Right lung (tissue), 10 donors: ENCODE measurements at places on chromosomes 1 and 21.

GRCh38 chr1:80181418-80181817 is 1174.9 kb upstream of the ADGRL4 start:
- no peak for DNase-seq

DNA sequence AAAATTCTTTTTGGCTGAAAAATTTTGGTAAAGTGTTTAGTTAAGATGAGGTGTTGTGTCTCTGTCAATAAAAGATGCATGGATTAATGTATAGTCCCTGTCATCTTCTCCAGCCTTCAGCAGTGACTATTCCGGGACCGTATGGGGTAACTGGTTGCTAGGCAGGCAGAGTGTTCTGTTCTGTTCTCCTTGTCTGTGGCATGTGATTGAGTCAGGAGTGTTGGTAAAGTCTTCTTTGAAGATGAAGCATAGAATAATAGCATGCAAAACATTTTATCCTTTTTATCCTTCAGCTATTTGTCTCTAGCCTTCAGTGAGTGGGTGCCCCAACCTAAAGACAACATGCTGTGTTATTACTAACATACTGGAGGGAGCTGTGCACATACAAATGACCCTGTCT is 74.6 kb downstream of the RGL1 start:
- no peak for DNase-seq

DNA sequence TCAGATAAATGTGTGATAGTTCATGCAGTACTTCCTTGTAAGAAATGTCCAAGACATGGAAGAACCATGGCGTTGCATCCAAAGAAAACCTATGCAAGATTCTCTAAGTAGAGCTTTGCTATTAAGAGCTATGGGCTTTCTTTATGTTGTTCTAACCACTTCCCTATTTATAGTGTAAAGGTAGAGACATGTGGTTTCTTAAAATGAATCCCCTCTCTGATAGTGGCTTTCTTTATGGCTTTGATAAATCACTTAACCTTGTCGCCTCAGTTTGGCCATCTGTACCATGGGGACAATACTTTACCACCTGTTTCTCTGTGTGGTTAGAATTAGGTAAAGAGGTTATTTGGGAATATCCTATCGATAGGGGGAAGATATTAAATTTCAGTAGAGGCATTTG is 305.5 kb downstream of the NFIA start:
- DNase-seq, result no peak

DNA sequence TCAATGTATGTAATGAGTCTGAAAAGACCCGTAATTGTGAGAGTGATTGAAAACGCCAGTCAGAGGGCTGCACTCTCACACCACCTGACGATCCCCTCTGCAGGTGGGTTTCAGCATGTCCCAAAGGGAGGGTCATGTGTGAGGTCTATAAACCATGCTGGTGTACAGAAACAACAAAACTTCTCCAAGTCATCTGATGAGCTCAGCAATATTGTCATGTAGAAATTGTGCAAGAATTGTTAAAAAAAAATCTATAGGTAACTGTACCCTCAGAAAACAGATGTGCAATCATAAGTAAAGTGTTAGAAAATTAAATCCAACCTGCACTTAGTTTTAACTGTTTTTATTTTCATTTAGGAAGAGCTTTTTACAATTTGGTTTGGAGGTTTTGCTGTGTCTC is 152.5 kb downstream of the PCBP3 start:
- DNase-seq, result no peak

DNA sequence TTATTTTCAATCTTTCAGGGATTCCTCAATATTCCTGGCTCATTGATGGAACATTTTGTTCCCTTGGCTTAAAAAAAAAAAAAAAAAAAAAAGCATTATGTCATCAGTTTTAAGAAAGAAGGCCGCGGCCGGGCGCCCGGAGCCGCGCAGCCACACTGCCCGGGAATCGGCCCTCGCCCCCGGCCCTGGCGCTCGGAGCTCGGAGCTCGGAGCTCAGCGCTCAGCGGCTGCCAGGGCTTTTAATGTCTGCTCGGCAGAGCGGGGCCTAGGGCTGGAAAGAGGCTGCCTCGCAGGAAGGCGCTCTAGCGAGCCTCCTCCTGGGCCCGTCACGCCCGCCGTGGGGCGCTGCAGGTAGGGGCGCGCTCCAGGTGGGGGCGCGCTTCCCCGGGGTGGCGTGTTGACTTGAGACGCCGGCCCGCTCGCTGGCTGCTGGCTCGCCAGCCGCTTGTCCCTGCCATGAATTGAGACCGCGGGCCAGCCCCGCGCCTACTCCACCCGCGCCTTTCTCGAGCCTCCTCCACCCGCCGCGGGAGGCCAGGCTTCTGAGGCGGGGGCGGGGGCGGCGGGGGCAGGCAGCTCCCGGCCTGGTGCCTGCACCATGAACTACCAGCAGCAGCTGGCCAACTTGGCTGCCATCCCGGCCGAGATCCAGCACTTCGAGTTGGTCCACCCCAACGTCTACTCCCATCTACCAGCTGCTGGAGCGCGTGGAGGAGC is 5.4 kb upstream of the TDRD5 start:
- DNase-seq, result peak; percentile 71

GRCh38 chr1:5896706-5897660 is 95.2 kb downstream of the NPHP4 start:
- DNase-seq, result no peak

DNA sequence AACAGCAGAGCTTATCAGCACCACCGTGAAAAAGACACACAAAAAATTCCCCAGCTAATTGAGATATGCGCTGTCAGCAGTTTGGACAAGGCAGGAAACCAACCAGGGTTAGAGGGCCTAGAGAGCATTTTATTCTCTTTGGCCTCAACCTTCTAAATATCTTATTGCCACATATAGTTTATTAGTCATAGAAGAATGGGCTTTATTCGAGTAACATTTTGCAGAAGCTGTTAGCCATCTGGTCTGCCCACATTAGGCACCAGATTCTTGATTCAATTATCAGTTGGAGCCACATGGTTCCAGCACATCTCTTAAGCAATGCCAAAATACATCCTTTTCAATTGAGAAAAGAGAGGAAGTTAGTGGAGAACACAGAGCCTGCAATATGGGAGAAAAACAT is 109.9 kb upstream of the CXADR start:
- no peak for DNase-seq

DNA sequence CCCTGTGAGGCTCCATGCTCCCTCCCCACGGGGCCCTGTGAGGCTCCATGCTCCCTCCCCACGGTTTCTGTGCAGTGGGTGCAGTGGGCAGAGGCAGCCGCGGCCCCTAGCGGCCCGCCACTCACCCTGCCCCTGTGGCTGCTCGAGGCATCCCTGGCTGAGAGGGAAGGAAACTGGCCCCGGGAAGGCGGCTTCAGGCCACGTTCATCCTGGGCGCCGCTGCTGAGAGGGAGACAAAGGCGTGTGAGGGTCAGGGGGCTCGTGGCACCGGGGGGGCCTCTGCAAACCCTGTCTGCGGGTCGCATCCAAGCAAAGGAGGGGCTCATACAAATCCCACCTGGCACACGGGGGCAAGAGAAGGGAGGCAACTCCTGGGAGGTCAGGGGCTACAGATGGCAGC is 8.5 kb downstream of the CFAP410 start:
- DNase-seq, result no peak

DNA sequence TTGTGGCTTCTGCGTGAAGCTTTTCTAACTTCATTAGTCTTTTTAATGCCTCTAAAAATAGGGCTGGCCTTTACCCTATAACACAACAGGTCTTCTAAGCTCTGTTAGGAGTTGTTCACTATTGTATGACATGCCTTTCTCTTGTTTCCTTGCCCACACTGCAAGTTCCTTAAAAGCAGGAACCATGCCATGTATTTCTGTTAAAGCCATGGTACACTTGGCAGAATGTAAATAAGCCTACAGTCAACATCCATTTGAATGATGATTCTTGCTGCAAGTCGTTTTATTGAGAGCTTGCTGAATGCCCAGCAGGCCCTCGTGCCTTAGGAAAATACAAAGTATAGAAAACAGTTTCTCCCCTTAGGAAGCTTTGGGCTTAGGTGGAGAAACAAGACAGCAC is 214.6 kb downstream of the DUSP10 start:
- DNase-seq, result no peak

- no peak for DNase-seq
These were observed 5.8 kb downstream of the C21orf58 start for GRCh38 chr21:46317710-46318463.

GRCh38 chr1:204139952-204140351 is 11.9 kb downstream of the ETNK2 start:
- DNase-seq, result no peak

GRCh38 chr1:29800522-29800956 is 564.2 kb downstream of the PTPRU start:
- DNase-seq, result no peak

DNA sequence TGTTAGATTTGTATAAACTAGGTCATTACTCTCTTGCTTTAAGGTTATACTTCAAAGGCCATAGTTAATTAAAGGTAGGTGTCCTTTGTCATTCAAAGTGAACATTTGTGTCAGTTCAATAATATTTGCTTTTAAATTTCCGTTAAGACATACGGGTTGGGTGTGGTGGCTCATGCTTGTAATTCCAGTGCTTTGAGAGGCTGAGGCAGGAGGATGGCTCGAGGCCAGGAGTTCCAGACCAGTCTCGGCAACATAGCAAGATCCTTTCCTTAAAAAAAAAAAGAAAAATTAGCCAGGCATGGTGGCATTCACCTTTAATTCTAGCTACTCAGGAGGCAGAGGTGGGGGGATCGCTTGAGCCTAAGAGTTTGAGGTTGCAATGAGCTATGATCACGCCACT is 80.4 kb downstream of the KIF26B start:
- DNase-seq, result no peak

- DNase-seq, result no peak
These were observed 9.5 kb downstream of the EDEM3 start for GRCh38 chr1:184745110-184745509.

GRCh38 chr1:172118618-172119017 is 277.3 kb downstream of the DNM3 start:
- DNase-seq, result no peak

DNA sequence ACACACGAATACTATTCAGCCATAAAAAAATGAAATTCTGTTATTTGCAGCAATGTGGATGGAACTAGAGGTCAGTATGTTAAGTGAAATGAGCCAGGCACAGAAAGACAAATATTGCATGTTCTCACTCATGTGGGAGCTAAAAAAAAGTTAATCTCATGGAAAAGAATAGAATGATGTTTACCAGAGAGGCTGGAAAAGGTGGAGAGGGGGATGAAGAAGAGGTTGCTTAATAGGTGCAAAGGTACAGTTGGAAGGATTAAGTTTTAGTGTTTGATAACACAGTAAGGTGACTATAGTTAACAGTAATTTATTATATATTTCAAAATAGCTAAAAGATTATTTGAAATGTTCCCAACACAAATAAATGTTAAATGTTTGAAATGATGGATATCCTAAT is 10.8 kb upstream of the RGL1 start:
- DNase-seq, result no peak

- DNase-seq, result no peak
These were observed 13.7 kb downstream of the CD2 start for GRCh38 chr1:116767782-116768382.

GRCh38 chr1:84584126-84584525 is 9.9 kb upstream of the CTBS start:
- DNase-seq, result no peak

GRCh38 chr1:242133351-242133750 is 134.5 kb upstream of the MAP1LC3C start:
- DNase-seq, result no peak

DNA sequence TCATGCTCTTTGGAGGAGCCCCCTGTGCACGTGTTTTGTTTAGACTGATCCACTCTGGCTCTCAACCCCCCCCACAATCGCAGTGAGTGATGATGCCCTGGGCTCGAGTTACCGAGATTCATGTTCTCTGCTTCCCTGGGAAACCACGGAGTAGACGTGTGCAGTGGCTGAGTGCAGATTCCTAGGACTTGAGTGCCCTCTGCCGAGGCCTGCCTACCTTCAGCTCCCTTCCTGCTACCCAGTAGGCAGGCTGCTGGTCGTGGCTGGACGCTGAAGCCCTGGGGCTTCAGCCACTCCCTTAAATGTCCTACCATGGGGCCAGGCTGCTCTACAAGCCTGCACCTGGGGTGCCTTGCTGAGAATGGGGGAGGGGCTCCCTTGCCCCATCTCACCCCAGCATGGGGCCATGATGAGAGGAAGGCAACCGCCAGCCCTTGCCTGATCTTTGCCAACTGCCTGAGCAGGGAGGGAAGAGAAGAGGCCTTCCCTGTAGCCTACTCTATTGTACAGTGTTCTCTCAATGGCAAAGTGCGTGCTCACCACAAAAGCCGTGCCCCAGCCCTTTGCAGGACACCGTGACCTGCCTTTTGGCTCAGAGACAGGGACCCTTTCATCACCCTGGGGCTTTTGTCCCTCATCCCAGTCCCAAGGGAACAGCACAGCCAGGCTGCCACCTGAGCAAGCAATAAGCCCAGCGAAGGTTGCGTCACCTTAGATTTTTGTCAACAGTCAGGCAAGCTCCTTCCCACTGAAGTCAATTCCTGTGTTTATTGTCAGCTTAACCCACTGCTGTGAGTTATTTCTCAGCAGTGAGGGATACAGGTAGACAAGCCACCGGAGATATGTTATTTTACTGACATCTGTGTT is 4.1 kb upstream of the GRIK3 start:
- peak; percentile 37 for DNase-seq

- DNase-seq, result no peak
These were observed 203.7 kb upstream of the C1orf87 start for GRCh38 chr1:60277269-60277668.

DNA sequence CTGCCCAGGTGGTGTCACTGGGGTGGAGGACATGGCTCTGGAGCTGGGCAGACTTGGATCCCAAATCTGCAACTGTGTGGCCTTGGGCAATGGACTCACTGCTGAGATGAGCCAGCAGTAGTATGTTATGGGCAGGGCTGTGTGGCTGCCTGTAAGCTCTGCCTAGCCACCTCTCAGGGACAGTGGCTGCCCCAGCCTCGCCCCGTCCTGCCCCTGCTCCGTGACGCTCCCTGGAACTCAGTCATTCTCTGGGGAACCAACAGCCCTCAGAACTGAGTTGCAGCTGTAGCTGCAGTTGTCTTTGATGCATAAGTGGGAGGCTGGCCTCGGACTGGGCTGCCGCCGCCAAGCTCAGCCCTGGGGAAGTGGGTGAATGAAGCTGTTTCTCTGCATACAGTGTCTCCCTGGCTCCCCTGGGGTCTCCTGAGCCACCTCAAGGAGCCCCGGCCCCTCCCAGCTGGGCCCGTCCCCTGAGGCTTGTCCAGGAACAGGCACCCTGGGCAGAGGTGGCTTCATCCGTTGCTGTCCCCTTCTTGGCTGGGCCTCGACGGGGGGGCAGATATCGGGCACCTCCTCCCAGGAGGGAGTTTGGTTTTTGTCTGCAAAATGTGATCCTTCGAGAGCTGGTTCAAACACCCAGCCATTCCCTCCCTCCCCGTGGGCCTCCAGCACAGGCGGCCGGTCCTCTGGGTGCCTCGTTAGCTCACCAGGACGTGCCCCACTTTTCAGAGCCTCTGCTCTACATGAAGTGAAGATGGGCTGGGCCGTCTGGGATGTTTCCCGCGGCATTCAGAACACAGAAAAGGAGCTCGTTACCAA is 26.2 kb upstream of the PLCH2 start:
- no peak for DNase-seq

GRCh38 chr1:220929304-220929703 is 50.1 kb downstream of the HLX start:
- DNase-seq, result no peak

- DNase-seq, result no peak
These were observed 93.8 kb upstream of the RUNX3 start for GRCh38 chr1:25023826-25024225.

- DNase-seq, result no peak
These were observed 30.6 kb downstream of the ZC3H11B start for GRCh38 chr1:219582296-219582695.

- no peak for DNase-seq
These were observed 1.2 kb upstream of the WARS2 start for GRCh38 chr1:119141660-119142059.
